Stimulated activated CD8-positive, alpha-beta memory T cell treated with anti-CD3 and anti-CD28 coated beads, Interleukin-4, amount 100 ng/mL, for 1 hour (primary cell): ENCODE measurements at places on chromosomes 3 and 15.

GRCh38 chr3:196967412-196968232 lies 1.0 kb downstream of the PIGZ start:
- DNase-seq = no peak

DNA sequence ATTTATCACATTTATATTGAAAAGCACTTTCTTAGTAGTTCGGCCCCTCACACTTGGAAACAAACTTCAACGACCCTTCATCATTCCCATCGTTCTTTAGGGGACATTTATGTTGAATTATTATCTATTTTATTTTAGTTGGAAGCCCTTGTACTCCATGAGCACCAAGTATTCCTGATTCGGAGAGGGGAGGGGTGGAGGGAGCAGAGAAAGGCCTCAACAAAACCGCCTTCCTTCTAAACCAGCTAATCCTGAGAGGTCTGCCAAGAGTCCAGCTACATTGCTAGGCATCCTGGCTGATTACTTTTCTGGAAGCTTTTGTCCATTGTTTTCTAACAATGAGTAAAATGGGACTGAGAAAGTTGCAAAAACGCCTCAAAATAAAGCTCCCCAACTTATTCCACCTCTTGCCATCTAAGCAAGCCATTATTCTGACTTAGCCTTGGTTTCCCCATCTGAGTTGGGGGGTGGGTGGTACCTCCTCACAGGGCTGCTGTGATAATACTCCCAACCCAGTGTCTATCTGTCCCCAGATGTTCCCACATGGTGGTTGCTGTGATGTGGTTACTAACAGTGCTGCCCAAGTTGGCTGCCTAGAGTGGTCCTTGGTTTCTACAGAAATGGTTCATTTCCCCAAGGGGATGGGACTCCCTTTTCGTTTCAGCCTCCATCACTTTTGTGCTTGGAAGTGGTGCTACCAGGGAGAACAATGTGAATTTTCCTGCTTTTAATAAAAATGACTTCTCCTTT lies 1.2 kb upstream of the TMEM158 start:
- DNase-seq = no peak

GRCh38 chr3:198081421-198081844 lies 121.4 kb downstream of the LMLN start:
- no peak for DNase-seq

- DNase-seq = no peak
Measured at GRCh38 chr3:140250945-140251344, 316.0 kb downstream of the CLSTN2 start.
